Neural progenitor cell (in vitro differentiated cells): ENCODE measurements at places on chromosomes 7 and 10.
A peak's percentile ranks its signal among the peaks of the same experiment; 100 is the strongest.

DNA sequence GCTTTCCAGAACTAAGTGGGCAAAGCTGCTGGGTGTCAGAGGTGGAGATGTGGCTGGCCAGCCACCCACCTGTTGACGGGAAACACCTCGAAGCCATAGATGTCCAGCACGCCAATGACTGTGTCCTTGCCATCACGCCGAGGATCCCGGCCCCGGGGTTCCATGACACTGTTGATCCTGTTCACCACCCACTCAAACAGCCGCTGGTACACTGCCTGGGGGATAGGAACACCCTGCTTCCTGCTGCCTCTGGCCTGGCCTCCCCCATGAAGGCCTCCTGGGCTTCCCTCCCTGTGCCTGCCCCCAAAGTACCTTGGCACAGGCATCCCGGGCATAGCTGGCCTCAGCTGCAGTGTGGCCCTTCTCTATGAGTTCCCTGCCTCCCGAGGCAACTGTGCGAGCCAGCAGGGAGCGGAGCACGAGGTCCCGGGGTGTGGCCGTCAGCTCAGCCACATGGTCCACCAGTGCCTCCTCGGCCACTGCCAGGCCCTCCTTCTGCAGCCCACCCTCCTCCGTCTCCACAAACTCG is 8.2 kb downstream of the MYO1G start:
- DNase-seq: no peak

GRCh38 chr7:112882022-112882421 is 91.8 kb upstream of the TMEM168 start:
- DNase-seq: no peak

- DNase-seq: no peak
Measured at GRCh38 chr7:347644-348479, 57.9 kb downstream of the FOXL3 start.

GRCh38 chr7:151981223-151981622 is 25.0 kb downstream of the GALNTL5 start:
- DNase-seq: no peak

DNA sequence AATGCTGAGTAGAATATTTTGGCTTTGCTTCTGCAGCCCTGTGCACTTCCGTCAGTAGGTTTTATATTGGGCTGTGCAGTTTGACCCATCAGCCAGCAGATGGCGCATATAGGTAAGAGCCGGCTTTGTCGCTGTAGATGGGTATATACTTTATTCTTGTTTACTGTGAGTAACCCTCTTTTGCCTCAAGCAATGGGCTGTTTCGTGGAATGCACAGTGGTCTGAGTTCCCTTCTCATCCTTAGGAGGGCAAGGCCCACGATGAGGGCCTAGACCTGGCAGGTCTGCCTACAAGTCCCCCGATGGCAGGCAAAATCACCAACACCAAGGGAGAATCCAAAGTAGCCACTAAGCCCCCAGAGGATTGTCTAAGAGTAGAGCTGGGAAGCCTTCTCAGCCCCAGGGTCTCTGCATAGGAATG is 1002.9 kb upstream of the KCND2 start:
- DNase-seq: peak; percentile 89

DNA sequence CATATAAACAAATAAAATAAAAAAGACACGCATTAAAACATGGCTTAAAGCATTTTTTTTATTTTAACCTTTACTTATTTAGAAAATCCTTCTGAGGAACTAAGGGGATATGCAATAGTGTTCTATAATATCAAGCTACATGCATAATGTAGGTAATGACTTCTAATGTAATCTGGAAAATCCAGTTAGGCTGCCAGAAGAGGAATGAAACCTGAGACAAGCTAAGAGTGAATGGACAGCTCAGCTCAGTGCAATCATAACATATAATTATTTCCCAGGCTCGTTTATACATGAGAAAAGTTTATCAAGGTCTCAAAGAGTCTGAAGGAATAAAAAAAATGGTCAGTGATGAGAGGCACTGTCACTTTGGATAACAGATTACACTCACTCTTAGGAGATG is 649.0 kb upstream of the PCDH15 start:
- DNase-seq: no peak
